ENCODE measurements at places on chromosomes 6 and 20.

- DNase-seq: no peak
Observed at GRCh38 chr6:30939473-30939872, 1.3 kb upstream of the MUCL3 start.

- DNase-seq: no peak
Observed at GRCh38 chr6:105920071-105920470, 166.1 kb upstream of the PRDM1 start.

- no peak for DNase-seq
Observed at GRCh38 chr6:113055998-113056397, 708.9 kb downstream of the RFPL4B start.

GRCh38 chr20:2386516-2387179, 5.9 kb downstream of the TGM6 start:
- DNase-seq: peak; percentile 25

DNA sequence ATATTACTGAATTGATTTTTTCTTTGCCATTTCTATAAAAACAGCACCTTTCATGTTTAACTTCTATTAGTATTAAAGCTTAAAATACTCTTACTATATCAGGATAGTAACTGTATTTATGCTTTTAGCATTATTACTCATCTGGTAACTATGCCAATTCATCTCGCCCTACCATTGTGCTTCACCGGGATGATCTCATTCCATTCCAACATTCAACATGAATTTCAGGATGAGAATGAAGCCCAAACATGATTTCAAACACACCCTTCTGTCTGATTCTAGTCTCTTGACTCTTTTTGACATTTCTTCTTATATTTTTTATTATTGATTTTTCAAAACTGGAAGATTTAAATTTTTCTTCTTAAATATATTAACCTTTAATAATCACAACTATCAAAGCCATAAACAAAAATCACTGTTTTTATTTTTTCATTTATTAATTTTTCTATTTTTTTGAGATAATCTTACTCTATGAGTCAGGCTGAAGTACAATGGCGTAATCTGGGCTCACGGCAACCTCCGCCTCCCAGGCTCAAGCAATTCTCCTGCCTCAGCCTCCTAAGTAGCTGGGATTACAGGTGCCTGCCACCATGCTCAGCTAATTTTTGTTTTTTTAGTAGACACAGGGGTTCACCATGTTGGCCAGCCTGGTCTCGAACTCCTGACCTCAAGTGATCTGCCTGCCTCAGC, 46.7 kb downstream of the GJA1 start:
- DNase-seq: peak; percentile 73

DNA sequence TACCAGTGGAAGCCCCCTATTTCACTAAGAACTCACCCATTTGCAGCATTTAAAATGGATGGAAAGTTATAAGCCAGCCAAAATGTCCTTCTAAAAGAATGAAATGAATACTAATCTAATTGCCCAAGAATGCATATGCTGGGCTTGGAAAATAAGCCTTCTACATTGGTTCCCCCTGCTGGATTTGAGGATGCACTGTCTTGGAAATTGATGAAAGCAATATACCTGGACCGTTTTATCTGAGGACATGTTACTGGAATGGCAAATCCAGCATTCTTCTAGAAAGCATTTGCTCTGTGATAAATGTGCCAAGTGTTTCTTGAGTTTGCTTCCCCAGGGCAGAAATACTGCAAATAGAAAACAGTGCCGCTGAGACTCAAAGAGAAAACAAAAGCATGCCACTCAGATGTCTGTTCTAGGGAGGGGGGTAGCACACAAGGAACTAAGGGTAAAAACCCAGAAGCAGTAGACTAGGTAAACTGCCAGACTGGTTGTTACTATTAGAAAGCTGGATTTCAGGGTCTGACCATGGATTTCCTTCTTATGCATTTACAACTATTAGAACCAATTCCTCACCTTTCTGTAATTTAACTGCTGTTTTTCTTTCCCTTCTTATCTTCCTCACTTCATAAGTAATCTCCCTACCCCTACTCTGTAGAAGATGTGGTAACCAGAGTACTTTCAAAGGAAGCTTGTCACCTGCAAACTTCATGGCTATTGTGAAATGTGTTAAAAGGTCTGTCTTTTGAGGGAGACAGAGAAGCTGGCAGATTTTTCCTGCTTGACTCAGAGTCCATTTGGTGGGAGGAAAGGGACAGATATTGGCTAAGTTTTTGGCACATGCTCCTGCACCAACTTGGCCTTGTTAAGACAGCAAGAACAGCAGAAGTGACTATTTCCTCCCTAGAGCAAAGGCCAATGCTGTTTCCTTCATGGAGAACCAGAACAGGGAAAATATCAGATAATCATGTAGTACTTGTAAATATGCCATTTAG, 642.6 kb downstream of the KIF16B start:
- DNase-seq: peak; percentile 72

DNA sequence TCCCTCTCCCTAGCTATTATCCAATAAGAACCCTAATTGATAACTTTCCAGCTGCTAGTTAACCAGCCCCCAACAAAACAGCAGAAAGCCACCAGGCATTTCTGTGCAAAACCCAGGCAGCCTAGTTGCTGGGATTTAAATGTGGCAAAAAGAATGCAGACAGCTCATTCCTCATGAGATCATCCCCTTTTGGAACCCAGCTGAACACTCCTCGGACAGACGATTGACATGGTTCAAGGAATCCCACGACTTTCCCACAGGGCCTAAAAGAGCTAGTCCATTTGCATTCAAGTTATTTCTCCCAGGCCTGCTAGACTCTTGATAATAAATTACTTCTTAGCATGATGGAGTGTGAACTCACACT, 24.0 kb downstream of the JAG1 start:
- no peak for DNase-seq

Measured in choroid plexus epithelial cell (primary cell).